Activated CD8-positive, alpha-beta T cell treated with anti-CD3 and anti-CD28 coated beads, Interleukin-2, amount 10 ng/mL, durations not matched to agents 7 days and 5 days (primary cell): ENCODE measurements at places on chromosomes 4 and X. TPM values are rescaled to one million over a fixed set of nuclear protein-coding genes. Genes with fewer than 3 reads are reported as not detected.

DNA sequence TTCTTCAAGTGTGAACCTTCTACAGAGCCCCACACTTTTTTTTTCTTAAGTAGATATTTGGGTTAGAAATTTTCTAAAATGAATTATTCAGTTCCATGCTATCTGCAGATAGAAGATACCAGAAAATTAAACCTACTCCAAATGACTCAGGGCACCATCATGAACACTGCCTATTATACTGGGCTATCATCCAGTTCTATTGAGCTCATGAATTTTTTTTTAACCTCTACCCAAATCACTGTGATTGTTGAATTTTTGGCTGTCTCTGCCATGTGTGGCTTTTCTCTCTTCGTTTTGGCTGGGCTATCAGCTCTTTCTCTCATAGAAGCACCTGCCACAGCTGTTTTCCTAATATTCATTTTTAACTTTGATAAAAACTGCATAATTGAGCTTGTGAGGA, 31.0 kb upstream of the SLC34A2 start:
- H3K36me3 ChIP-seq: no peaks in the 10 kb centered on the region
- H3K4me3 ChIP-seq: no peak overlapping the region
- peaks cover 12% of the 10 kb centered on the region for H3K27me3 ChIP-seq
- H3K27ac ChIP-seq: no peak overlapping the region

The KLHL4 gene
- not detected for total RNA-seq

DNA sequence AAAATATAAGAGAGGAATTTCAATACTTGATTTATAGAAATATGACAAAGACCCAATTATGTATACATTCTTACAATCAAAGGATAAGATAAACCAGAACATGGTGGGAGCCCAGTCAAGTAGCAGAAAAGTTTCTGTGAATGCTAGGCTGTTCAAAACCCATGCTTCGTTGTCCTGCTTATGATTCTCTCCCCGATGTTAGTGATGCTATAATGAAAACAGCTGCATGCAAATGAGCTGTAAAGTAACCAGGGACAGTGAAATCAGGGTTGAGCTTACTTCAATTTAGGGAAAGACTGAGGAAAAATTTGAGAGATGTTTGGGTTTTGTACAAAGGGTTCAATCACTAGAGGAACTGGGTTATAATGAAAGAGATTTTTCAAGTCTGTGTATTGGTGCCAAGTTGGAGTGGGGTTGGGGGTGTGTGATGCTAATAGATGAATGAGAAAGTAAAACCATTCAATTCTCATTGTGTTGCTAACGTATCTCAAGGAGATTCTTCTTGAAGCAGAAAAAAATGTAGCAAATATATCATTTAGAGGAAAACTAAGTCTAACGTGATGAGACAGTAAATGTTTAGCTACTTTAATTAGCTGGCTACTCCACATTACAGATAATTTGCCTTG, 59.3 kb upstream of the PPP1R2C start:
- H3K27me3 ChIP-seq: no peaks in the 10 kb centered on the region
- no peak for DNase-seq
- no peak overlapping the region for H3K27ac ChIP-seq
- H3K36me3 ChIP-seq: no peaks in the 10 kb centered on the region
- no peak overlapping the region for H3K4me3 ChIP-seq
- H3K4me1 ChIP-seq: peaks cover 9% of the 10 kb centered on the region

- no peak overlapping the region for H3K4me3 ChIP-seq
- DNase-seq: no peak
- no peak overlapping the region for H3K27ac ChIP-seq
- no peaks in the 10 kb centered on the region for H3K4me1 ChIP-seq
These were observed 63.1 kb upstream of the AFAP1 start for GRCh38 chr4:8002525-8003309.

The SOX3 gene
- total RNA-seq: not detected

GRCh38 chrX:118221733-118222132, 105.1 kb upstream of the KLHL13 start:
- no peak overlapping the region for H3K27ac ChIP-seq
- H3K36me3 ChIP-seq: no peaks in the 10 kb centered on the region
- H3K4me3 ChIP-seq: no peak overlapping the region
- no peak for DNase-seq

DNA sequence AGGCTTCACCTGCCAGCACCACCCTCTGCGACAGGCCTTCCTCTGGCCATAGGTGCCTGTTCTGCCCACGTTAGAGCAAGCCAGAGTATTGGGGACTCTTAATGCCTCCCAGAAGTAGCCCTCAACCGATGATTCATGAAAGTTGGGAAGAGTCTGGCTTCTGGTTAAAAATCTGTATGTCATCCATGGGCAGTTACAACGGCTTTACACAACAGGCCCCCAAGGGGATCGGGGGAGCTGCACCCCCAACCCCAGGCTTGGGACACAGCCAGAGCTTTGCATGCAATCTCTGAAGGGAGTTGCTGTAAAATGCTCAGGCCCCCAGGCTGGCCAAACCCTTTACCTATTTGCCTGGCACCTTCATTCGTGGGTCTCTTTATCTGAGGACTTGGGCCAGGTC, 5.4 kb upstream of the CYTL1 start:
- no peaks in the 10 kb centered on the region for H3K36me3 ChIP-seq
- H3K4me3 ChIP-seq: no peak overlapping the region
- H3K27me3 ChIP-seq: no peaks in the 10 kb centered on the region
- no peaks in the 10 kb centered on the region for H3K4me1 ChIP-seq
- no peak for DNase-seq

The DTHD1 gene
- 0.26 TPM for total RNA-seq

The PCDH19 gene
- not detected for total RNA-seq

GRCh38 chr4:7625071-7625470, 190.3 kb upstream of the PSAPL1 start:
- H3K4me3 ChIP-seq: no peak overlapping the region
- DNase-seq: no peak
- no peak overlapping the region for H3K27ac ChIP-seq

The C4orf36 gene
- total RNA-seq: 0.37 TPM

The SPACA5 gene
- not detected for total RNA-seq
